HuH-7.5 (cell line): ENCODE measurements at places on chromosomes 6 and 20.

DNA sequence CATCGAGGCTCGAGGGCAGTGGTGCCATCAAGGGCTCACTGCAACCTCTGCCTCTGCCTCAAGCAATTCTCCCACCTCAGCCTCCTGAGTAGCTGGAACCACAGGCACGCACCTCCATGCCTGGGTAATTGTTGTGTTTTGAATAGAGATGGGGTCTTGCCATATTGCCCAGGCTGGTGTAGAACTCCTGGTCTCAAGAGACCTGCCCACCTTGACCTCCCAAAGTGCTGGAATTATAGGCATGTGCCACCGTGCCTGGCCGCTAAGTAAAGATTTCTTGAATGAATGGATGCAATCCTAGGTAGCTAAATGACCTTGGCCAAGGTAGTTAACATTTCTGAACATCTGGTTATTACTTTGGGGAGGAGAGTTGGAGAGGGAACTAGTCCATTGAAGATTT is 7.4 kb downstream of the SCAF8 start:
- no peak for DNase-seq

DNA sequence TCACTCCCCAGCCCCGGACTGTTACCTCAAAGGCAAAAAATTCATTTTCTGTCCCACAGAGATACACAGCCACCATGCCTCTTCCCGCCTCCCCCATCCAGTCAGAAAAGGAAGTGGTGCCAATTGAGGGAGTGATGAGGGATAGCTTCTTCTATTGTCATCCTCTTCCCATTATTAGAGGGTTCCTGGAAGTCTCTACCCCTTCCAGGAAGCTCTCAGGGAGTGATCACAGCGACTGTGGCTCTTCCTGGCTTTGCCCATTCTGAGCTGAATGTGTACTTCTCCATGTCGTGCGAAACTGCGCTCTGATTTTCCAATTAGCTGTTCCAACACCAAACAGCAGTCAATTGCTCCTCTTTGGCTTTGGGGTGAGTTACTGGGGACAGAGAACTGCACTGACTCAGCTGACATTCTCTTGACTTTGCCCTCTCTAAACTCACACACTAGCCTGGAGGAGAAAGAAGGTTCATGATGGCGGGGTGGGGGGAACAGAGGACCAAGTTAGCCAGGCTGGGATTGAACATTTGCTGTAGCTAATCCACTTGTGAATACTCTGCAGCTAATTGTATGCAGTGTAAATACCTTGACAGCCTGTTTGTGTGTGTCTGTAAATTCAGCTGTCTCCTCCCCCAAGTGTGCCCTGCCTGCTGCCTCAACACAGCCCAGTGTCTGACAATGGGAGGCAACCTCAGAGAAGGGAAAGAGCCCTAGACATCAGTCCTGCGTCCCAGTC is 2.4 kb upstream of the MDGA1 start:
- DNase-seq = no peak

DNA sequence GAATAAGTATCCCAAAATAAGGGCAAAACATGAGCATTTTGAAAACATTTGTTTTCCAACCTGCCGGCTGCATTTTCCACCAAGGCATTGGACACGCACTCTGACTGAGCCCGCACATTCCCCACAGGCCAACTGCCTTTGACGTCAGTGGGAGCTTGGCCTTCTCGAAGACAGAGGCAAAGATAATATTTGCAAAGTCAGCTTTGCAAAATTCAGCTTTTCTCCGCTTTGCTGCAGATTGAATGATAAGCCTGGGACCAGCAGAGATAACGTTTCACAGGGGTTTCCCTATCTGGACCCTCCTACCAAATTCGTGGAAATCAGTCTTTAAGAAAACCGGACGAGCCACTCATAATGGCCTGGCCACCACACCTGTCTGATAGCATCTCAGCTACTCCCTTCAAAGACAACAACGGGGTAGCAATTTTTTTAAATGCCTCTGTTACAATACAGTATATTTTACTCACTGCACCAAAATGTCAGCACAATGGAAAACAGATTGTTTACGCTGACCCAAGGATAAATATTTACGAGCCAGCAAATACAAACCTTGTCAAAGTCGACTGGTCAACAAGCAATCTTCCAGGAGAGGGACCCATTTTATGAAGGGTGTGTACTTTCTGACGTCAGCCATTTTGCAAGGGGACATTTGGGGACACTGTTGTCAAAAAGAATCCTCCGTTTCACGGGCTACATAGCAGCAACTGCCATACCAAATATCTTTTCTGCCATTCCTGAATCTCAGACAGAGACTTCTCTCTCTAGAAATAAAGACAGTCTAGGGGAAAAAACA is 100.5 kb downstream of the TFAP2A start:
- no peak for DNase-seq

- no peak for DNase-seq
Observed at GRCh38 chr20:34579979-34580940, 21.7 kb downstream of the MAP1LC3A start.

- no peak for DNase-seq
Observed at GRCh38 chr20:11791835-11792567, 125.7 kb upstream of the BTBD3 start.

GRCh38 chr6:117072134-117072533 is 193.2 kb upstream of the VGLL2 start:
- DNase-seq = no peak

- no peak for DNase-seq
Observed at GRCh38 chr6:18179770-18180356, 24.6 kb downstream of the KDM1B start.

DNA sequence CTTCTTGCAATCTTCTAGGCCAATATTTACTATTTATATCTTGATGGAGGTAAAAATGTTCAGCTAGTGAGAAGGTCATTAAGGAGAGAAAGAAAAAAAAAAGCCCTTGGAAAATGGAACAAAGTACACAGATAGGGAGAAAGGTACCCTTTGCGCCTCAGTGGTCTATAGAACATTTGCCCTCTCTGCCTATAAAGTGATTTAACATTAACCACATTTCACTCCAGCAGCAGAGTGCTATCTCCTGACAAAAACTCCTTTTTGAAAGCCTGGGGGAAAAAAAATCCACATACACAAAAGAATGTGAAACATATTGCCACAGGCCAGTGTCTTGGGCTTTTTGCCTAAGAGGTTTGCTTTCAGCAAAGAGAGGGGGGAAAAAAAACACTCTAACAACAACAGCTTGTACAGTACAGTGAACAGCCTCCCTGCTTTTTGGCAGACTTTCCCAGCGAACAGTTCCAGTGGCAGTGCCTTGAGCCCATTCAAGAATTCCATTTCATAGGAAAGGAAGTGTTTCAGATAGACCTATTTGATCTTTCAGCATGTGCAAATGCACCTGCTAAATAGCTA is 695 bp downstream of the ARHGAP18 start:
- DNase-seq = no peak

DNA sequence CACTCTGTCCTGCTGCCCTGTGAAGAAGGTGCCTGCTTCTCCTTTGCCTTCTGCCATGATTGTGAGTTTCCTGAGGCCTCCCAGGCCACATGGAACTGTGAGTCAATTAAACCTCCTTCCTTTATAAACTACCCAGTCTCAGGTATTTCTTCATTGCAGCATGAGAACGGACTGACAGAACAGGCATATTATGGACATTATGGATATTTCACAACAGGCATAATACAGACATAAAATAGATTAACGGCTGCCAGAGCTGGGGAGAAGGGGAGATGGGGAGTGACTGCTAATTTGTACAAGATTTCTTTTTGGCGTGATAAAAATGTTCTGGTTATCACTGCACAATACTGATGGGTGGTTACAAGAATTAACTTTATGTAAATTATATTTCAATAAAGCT is 29.4 kb downstream of the TRPC4AP start:
- DNase-seq = no peak

- DNase-seq = no peak
Observed at GRCh38 chr6:12359036-12359435, 68.9 kb downstream of the EDN1 start.

GRCh38 chr6:144655376-144655775 is 370.2 kb downstream of the UTRN start:
- no peak for DNase-seq

GRCh38 chr6:7546896-7547295 is 5.4 kb downstream of the DSP start:
- no peak for DNase-seq

DNA sequence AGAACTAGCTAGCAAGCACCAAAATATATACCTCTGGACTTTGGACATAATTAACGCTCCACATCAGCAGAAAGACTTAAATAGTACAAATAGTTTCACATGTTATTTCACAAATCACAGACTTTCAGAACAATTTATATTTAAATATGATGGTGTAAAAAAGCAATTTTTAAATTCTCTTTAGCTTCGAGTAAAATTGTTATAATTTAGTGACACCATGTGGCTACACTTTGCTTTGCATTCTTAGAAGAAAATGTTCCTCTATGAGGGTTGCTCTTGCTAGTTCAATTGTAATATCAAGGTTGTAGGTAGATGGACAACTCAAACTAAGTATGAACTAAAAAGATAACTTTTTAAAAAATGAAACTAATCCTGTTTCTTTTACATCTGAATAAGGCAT is 69.0 kb downstream of the BTBD9 start:
- no peak for DNase-seq

- no peak for DNase-seq
Observed at GRCh38 chr6:5205035-5205507, 55.7 kb downstream of the LYRM4 start.

GRCh38 chr20:35065181-35065580 is 27.4 kb downstream of the TRPC4AP start:
- no peak for DNase-seq

DNA sequence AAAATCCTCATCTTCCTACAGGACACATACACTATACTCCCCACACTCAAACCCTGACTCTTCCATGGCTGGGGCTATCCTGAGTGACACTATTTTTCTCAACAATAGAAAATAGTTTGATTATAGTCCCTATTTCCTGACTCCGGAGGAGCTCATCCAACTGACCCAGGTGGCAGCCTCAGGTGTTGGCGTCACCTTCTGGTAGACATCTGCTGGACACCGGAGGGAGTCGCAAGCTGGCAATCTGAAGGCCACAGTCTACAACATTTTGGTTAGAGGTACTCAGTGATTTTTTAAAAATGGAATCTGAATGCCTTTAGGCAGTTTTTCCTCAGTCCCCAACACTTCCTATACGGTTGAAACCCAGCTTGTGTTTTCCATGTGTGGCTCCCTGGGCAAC is 32.2 kb upstream of the OCSTAMP start:
- no peak for DNase-seq

- no peak for DNase-seq
Observed at GRCh38 chr20:10604865-10605440, 68.8 kb downstream of the JAG1 start.

- DNase-seq = no peak
Observed at GRCh38 chr6:66096679-66097078, 389.7 kb upstream of the EYS start.

DNA sequence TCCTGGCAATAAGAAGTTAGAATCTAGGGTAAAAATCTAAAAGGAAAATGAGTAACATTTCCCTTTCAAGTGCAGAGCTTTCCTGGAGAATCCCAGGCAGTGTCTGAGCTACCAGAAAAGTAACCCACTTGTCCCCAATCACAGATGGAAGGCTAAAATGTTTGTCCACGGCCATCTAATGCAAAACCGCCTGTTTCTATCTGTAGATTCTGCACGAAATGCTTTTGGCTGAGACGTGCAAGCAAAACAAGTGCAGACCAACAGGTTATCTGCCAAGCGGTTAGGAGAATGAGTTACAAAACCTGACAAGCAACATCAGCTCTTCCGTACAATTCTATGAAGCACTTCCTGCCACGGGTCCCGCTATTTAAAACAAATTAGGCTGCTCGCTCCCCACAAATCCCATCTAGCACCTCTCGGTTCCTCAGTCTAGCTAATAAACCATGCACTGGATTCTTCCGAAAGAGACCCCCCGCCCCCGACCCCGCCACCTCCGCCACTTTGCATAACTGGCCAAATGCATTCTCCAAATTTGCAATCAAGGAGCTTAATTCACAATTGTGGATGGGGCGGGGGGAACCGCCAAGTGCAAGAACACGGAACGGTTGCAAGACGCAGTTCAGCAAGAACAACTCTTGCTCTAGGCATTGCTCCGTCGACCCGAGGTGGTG is 1.4 kb downstream of the ELOVL5 start:
- DNase-seq = no peak

DNA sequence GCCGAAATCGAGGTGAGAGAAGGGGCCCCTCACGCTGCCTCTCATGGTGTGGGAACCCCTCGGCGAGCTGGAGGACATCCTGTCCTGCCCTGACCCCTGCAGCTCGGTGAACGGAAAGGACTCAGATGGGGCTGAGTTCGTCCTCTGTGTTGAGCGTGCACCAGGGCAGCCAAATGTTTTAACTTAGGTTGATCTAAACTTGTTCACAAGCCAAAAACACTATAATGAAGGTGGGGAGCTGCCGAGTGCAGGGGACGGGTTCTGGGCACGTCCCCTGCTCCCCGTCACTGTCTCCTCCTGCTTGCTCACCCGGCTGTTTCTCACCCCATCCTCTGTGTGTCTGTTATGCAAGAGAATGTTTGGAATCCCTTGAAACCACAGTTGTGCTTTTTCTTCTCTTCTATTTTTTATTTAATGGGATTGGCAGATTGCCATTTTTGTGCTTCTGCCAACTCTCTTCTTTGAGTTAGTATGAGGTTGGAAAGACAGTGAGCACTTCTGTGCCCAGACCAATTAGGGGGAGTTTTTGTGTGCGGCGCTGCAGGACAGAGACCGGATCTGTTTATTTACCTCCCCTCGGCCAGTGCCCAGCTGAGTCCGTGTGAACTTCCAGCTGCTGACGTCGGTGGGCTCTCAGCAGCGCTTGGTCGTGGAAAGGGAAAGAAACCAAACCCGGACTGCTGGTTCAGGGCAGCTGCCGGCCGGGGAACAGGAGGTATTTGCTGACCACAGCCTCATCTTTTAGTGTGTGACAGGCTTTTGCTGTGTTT is 158.1 kb downstream of the DTNBP1 start:
- DNase-seq = no peak

DNA sequence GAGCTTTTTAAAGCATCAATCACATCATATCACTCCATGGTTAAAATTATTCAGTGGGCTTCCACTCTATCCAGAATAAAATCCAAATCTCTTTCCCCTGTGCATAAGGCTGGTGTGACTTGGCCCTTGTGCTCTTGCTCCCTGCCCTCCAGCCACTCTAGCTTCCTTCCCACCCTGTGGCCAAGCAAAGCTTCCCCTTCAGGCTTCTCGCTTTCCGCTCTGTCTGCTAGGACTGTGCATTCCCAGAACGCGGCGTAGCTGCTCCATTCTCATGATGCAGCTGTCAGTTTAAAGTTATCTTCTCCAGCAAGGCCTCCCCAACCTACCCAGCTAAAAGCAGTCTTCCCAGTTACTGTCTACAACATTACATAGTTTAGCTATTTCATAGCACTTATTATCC is 19.4 kb upstream of the KCNK16 start:
- DNase-seq = no peak

DNA sequence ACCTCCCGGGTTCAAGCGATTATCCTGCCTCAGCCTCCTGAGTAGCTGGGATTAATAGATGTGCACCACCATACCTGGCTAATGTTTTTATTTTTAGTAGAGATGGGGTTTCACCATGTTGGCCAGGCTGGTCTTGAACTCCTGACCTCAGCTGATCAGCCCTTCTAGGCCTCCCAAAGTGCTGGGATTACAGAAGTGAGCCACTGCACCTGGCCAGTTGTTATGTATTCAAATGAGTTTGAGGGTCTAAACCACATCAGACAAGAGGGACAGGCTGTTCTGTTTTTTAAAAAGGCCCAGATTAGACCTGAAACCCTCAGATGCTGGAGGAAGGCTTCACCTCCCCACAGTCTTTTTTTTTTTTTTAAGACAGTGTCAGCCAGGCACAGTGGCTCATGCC is 4.1 kb upstream of the SPAG4 start:
- DNase-seq = no peak

- peak; percentile 53 for DNase-seq
Observed at GRCh38 chr6:33633462-33634158, 12.5 kb downstream of the ITPR3 start.
